Choroid plexus epithelial cell (primary cell): ENCODE measurements at places on chromosomes 7 and 10.

GRCh38 chr7:44112997-44113763, 9.0 kb downstream of the AEBP1 start:
- DNase-seq = no peak

GRCh38 chr10:79136236-79137005, 67.7 kb downstream of the ZMIZ1 start:
- no peak for DNase-seq

GRCh38 chr10:58642283-58642682, 129.6 kb downstream of the BICC1 start:
- no peak for DNase-seq

DNA sequence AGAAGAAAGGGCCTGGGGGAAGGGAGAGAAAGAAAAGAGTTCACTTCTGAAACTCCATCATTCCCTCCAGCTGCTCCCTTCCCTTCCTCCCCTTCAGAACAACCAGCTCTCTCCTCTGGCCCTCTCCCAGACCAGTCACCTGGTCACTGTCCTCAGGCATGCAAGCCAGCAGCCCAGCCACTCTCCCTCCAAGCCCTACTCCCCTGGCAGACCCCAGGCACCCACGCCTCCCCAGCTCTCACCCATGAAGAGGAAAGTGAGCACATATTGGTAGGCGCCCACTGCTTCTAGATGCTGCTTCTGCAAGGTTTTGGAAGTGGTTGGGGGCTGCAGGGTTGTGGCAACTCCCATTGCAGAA, 353 bp downstream of the MOGAT3 start:
- no peak for DNase-seq
